ENCODE measurements at places on chromosomes 1 and 21.

DNA sequence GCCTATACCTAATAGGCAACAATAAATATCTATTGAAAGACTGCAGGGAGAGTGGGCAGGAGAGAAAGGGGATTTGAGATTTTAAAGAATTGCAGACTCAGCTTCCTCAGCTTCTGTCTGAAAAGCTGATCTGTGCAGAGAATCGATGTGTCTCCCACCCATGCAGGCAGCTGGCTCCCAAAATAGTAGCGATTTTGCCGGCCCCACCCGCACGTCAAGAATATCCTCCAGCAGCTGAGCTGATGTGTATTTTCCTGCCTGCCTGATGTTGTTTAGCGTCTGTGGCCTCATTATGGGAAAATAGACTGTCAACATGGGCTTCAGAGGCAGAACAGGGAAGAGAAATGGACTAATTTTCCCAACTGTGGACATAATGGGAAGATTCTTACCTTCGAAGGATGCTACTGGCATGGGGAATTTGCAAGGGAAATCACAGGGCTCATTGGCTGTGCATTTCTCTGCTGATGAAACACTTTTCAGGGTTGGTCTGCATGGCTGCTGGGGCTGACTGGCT lies 699.8 kb downstream of the PTPRU start:
- DNase-seq = no peak

- no peak for DNase-seq
Observed at GRCh38 chr1:7845761-7846160, 7.1 kb downstream of the UTS2 start.

- no peak for DNase-seq
Observed at GRCh38 chr1:102852613-102853012, 255.7 kb downstream of the COL11A1 start.

GRCh38 chr1:62722796-62723195 lies 34.6 kb upstream of the DOCK7 start:
- DNase-seq = no peak

DNA sequence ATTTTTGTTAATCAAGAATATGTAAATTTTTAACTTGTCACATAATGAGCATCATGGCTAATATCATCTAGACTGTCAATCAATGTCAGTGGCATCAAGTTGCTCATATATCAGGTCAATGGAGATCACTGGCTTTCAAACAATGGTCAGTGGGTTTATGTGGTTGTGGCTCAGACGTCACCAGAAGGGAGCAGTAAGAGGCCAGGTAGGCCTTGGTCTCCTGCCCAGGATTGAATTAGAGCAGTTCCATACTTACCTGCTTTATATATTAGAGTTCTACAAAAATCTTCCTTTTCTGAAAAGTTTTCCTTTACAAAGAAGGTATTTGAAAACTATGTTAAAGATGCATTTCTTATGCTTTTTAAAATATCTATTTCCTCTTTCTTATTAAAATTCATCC lies 206.3 kb upstream of the B3GALT2 start:
- no peak for DNase-seq

GRCh38 chr21:32140151-32140550 lies 138.7 kb downstream of the MIS18A start:
- DNase-seq = no peak
